ENCODE measurements at places on chromosomes 13 and 19.
A peak's percentile ranks its signal among the peaks of the same experiment; 100 is the strongest.

DNA sequence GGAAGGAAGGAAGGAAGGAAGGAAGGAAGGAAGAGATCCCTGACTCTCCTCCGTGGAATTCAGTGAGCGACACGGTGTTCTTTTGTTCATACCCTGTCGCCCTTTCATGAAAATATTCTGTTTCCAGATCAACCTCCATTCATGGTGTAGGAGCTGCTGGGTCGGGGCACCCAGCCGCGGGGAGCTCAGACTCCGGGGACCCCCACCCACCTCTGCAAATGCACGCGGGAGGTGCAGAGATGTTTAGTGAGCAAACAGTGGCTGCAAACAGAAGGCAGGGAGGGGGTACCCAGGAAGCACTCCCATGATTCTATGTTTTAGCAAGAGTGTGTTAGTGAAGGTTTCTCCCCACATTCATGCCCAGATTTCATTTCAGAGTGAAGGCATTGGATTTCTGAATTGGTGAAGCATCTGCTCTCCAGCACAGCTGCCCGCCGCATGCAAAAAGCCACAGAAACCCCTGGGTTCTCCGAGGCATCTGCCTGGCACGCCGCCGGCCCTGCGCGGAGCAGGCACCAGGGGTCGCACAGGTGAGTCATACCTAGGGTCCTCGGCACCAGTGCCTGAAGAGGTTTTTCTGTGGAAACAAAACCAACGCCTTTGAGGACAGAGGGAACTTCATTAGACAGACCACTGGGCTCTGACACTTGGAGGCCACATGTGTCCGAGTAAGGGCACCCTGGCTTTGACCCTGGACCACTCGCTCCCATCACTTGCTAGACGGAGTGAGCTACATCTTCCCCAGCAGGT lies 80.6 kb downstream of the ZNF557 start:
- DNase-seq, result no peak

- DNase-seq, result no peak
Measured at GRCh38 chr13:99276706-99277105, 18.5 kb upstream of the GPR18 start.

GRCh38 chr19:58559275-58560006 lies 1.0 kb upstream of the UBE2M start:
- no peak for DNase-seq

DNA sequence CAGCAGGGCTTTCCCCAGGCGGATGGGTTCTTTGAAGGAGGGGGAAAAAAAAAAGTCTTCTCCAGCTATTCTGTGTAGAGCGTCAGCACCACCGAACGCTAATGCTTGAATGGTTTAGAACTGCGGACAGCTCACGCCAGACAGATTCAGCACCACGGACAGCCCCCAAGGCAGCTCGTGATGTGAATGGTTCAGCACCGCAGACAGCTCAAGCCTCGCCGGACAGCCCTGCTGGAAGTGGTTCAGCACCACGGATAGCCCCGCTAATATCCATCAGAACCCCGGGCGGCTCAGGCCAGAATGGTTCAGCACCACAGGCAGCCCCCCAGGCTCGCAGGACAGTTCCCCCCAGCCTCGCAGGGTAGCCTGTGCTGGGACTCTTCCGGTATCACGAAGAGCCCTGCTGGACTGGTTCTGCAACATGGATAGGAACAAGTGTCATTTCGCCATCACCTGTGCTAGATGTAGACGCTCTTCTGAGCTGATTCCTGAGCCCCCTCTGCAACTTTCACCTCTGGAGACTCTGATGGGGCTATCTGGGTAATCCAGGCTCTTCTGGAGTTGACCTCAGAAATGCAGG lies 4.9 kb upstream of the SMIM17 start:
- peak; percentile 50 for DNase-seq

- no peak for DNase-seq
Measured at GRCh38 chr13:45352031-45352430, 11.0 kb upstream of the TPT1 start.

DNA sequence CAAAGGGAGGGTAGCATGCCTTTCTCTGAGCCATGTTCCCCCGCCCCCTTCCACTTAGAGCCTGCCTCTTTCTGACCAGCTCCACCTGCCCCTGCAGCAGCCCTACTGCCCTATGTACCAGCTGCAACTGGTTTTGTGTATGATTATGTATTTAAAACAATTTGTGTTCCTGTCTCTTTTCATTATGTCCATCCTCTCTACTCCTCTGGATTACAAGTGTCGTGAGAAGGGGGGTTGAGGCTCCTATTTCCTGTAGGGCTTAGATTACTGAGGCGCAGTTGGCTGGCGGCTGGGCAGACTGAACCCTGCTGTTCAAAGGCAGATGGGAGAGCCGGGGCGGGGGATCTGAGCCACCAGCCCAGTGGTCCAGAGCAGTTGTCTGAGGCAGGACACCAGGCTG lies 213.3 kb downstream of the KCNRG start:
- DNase-seq, result no peak

DNA sequence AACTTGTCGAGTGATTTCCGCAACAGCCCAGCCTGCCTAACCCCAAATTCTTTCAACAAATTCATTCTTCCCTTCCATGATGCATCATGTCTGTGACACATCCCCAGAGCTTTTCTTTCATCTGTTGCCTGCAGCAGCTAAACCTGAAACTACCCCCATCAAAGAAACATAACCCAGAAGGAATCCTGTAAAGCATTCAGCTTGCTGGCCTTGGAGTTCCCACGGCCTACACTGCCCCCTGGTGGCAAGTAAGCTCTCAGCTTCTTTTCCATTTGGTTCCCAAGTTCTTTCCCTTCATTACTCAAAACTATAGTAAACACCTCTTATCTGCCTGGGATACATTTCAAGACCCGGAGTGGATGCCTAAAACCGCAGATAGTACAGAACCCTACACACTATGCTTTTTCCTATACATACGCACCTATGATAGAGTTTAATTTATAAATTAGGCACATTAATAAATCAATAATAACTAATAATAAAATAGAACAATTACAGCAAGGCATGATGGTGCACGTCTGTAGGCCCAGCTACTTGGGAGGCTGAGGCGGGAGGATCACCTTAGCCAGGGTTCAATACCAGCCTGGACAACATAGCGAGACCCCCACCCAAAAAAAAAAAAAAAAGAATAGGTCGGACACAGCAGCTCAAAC lies 7.4 kb downstream of the ETHE1 start:
- DNase-seq, result peak; percentile 84

DNA sequence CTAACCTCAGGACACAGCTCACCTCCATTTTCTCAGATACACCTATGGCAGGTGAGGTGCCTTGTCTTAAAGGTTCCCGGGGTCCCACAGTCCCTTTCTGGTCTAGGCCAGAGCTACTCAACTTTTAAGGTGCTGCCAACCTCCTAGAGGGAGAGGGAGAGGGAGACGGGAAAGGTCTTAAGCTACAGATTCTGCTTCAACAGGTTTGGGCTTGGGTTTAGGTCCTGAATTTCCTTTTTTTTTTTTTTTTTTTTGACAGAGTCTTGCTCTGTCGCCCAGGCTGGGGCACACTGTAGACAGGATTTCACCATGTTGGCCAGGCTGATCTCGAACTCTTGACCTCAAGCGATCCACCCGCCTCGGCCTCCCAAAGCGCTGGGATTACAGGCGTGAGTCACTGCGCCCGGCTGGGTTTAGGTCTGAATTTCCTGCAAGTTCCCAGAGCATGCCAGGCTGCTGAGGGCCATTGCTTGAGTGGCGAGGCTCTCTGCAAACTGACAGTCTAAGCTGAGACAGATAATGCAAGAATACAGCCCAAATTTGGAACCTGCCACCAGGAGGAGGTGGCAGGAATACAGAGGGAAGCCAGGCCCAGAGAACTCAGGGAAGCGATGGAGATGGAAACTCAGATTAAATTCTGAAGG lies 7.8 kb upstream of the SYCN start:
- no peak for DNase-seq

DNA sequence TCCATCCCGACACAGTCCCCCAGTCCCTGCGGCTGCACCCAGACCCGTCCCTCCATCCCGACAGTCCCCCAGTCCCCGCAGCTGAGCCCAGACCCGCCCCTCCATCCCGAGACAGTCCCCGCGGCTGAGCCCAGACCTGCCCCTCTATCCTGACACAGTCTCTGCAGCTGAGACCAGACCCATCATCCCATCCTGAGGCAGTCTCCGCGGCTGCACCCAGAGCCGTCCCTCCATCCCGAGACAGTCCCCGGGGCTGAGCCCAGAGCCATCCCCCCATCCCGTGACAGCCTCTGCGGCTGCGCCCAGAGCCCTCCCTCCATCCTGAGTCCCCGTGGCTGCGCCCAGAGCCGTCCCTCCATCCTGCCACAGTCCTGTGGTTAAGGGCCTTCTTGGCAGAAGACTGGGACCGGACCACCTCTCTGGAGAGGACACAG lies 28.8 kb upstream of the TMEM255B start:
- DNase-seq, result no peak

- no peak for DNase-seq
Measured at GRCh38 chr13:86684402-86684801, 885.2 kb upstream of the SLITRK6 start.

- DNase-seq, result no peak
Measured at GRCh38 chr19:402786-403185, 6.2 kb downstream of the C2CD4C start.

DNA sequence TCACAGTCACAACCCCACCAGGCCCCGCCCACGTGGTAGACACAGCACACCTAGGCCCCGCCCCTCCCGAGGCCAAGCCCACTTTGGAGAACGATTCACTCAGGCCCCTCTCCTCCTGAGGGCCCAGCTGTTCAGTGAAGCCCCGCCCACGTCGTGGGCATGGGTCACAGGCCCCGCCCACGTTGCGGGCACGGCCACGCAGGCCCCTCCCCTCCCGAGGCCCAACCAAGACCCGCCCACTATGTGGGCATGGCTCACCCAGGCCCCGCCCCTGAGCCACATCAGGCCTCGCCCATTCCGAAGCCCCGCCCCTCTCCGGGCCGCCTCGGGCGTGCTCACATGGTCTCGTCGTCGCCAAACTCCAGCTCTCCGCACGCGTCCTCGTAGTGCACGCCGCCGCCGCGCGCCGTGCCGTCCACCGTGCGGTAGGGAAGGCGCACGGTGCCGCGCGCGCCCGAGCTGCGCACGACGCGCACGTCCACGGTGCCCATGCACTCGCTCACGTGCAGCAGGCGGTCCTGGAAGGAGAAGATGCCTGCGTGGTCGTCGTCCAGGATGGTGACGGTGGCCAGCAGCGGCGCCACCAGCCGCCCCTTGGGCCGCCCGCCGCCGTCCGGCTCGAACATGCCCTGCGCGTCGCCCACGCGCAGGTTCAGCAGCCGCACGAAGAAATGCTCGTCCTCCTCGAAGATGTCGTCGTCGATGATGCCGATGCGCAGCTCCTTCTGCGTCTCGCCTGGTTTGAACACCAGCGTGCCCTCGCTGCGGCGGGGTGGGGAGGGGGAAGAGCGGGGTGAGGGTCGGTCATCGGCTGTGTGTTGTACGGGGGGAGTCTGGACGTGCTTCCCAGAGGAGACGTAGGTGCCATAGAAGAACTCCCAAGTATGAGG lies 24.0 kb downstream of the SLC8A2 start:
- DNase-seq, result peak; percentile 92

DNA sequence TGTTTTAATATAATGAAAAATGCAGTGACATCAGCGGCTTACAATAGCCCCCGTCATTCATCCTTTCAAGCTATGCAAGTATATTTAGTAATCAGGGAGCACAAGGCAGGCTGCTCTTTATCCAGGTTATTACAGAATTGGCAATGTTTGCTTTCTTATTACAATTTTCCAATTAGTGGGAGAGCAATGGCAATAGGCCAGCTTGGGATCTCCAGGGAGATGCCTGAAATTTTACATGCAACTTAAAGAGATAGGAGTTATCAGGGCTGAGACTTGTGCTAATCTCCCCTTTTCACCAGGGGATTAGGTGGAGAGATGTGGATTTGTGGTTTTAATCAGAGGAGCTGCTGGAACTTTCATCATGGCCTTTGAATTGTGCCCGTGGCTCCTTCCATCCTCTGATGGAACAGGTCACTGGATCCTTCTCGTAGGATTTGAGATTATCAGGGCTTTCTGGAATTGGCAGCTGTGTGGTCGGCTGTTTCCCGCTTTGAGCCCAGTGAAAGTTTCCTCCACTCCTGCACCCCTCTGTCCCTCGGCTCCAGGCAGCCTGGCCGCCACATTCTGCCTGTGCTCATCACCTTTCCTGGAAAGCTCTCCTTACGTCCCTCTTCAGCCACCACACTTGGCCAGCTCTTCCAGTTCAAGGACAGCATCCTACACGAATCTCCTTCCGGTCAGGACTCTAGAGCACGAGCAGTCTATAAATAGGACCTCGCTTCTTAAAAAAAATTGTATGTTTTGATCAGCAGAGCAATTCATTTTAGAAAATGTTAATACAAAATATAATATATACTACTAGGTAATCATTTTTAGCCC lies 47.0 kb downstream of the CBY2 start:
- no peak for DNase-seq

DNA sequence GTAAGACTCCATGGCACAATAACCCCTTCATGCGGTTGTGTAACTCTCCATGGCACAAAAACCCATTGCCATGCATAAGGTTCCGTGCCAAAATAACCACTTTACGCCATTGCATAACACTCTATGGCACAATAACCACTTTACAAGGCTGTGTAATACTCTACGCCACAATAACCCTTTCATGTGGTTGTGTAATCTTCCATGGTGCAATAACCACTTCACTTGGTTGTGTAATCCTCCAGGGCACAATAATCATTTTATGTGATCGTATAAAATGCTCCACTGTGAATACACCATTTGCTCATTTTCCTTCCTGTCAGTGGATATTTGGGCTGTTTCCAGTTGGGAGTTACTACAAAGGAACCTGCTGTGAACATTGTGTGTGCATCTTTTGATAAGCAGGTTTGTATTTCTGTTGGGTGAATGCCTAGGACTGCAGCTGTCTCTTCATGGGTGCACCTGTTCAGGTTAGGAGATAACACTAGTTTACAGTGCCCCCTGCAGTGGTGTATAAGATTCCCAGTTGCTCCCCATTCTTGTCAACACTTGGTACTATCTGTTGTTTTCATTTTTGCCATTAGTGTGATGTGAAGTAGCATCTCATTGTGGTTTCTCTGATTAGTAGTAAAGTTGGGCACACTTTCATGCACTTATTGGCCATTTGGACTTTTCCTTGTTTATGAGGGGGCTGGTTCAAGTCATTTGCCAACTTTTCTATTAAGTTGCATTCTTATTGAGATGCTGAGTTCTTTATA lies 21.1 kb upstream of the ZSCAN18 start:
- DNase-seq, result no peak

DNA sequence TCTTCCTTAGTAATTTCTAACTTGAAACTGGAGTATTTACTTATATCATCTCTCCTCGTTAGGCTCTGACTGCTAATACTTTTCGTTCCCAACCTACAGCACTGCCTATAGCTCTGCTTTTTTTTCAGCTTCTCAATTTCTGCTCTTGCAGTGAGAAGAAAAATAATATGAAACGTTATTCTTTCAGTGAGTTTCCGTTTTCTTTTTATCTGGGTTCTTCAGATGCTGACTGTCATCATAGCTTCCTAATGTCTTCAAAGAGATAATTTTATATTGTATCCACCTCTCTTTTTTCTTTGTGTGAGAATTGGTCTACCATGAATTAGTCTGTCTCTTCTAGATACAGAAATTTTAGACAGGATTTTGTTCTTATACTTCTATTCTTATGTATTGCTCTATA lies 454.9 kb downstream of the LMO7 start:
- DNase-seq, result peak; percentile 2
